NCI-H460 (cell line): ENCODE measurements at places on chromosomes 3 and 15.

- no peak for DNase-seq
These were observed 549.4 kb upstream of the MDFIC2 start for GRCh38 chr3:70861855-70862254.

GRCh38 chr3:179071027-179071322 is 634 bp downstream of the ZMAT3 start:
- DNase-seq: no peak

DNA sequence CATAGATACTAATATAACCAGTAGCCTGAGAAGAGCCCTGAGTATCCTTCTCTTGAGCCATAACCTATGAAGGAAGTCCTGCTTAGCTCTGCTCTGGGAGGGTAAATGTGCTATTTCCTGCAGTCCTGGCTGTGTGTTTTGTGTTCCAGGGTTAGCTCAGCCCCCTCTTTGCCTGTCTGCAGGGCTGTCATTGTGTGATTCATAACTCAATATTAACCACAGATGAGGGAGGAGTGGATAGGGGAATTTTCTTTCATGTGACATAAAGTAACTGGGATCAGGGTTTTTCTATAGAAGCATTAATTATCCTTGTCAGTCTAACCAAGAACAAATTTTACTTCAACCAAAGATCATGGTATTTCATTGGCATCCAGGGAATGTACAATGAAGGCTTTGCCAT is 183.3 kb upstream of the ZBTB20 start:
- no peak for DNase-seq

DNA sequence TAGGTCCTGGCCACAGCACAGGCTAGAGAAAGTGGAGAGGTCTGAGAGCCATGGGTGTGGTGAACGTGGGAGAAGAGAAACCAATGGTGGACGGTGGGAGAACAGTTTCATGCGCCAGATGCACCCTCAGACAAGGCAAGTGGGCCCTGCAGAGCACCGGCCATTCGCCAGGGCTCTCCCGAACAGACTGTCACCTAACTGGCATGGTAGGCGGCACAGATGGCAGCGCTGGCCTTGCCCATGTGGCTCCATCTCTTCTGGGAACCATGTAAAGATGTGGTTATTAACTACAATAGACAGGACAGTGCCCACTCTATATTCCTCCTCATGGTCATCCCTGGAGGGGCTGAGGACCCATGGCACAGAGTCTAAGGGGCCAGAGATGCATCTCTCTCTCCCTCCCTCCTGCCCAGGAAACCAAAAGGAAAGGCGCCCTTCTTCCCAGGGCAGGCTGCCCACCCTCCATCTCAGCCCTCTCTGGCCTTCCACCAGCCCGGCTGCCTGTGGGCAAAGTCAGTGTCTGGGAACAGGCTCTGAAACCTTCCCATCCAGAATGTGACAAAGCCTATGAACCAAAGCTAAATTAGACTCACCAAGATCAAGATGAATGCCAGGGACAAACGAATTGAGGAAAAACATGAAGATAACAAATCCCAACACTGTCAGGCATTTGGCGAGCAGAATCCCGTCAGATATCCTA is 147.8 kb downstream of the OCA2 start:
- no peak for DNase-seq

DNA sequence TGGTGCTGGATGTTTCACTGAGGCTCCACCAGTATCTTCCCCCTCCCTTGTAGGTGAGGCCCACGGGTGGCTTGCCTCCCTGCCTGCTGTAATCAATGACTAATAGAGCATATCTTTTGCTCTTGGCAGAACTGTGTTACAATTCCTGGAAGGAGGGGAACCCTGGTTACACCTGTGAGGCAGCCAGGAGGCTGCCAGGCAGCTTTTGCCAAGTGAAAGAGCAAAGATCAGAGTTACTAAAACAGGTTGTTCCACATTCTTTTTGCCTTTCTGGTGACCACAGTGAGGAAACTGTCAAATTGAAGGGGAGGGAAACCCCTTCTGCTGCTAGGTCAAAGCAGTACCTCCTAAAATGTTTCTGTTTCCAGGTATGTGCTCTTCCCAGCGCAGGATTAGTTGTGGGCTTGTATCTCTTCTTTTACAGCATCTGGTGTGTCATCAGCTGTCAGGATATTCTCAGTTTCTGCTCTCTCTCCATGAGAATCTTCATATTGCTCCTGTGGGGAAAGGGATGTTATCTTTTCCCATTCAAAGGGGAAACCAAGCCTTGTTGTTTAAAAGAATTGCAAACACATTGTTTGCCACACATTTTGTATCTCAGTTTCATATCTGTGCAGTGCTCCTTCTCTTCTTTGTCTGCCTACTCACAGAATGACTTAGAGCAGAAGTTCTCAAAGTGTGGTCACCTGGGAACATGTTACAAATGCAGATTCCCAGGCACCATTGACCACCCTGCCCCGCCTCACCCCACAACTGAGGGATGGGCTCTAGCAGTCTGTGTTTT is 137.4 kb upstream of the UMPS start:
- no peak for DNase-seq

DNA sequence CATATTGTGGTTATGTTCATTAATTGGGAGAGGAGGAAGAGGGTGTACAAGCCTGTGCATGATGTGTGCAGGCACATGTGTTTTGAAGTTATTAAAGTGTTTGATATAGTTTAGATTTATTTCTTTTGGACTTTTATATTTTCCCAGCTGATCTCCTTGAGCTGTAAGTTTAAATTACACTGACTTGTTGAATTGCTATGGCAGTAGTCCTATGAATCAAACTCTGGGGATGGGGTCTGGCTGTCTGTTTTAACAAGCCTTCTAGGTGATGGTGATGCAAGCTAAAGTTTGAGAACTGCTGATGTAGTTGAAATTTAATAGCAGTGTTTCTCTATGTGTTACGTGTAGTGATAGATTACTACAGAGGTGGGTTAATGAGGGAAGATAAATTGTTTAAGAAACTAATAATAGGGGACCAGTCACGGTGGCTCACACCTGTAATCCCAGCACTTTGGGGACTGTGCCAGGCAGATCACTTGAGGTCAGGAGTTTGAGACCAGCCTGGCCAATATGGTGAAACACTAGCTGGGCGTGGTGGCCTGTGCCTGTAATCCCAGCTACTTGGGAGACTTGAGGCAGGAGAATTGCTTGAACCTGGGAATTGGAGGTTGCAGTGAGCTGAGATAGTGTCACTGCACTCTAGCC is 7.0 kb downstream of the ARIH1 start:
- DNase-seq: no peak

GRCh38 chr3:169133178-169134161 is 530.0 kb downstream of the MECOM start:
- DNase-seq: no peak

DNA sequence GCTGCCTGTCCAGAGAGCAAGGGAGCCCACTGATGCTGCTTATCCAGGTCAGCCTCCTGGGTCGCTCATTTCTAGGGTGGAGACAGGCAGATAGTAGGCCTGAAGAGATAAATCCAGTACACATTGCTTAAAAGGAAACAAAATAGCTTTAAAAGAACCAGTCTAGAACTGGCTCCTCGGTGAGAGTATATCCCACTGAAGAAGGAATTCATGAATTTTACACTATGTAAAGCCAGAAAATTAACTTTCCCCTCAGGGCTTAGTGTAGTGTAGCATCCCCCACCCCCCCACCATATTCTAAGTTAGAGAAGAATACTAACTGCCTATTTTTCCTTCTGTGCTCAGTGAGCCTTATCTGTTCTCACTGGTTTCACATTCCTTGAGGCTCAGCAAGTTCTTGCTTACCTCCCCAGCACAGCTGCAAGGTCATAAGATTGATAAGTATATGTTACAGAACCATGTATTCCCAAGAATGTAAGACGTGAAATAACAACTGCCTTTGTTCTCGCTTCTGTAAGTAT is 30.5 kb upstream of the NOX5 start:
- no peak for DNase-seq

GRCh38 chr3:12840591-12841148 is 695 bp downstream of the RPL32 start:
- DNase-seq: no peak
